ENCODE measurements at places on chromosomes 1 and 21.
A peak's percentile ranks its signal among the peaks of the same experiment; 100 is the strongest.

GRCh38 chr1:226097866-226098625 lies 35.5 kb downstream of the H3-3A start:
- DNase-seq = no peak

DNA sequence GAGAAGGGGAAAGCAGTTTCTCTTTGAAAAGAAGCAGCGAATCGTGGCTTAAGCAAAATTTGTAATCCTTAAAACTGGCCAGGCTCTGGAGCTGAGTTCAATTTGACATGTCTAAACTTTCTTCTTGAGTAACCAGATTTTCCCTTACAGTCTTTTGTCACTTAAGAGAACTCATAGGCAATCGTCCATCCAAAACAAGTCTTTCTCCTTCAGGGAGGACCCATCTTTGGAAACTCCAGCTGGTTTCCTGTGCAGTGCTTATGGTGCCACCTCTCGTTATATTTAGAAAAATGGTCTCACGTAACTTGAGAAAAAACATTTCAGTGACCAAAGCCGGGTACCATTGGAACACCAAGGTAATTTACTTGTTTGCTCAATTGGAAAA lies 1.8 kb upstream of the PTTG1IP start:
- no peak for DNase-seq

GRCh38 chr21:45451091-45451740 lies 46.3 kb downstream of the COL18A1 start:
- peak; percentile 10 for DNase-seq

DNA sequence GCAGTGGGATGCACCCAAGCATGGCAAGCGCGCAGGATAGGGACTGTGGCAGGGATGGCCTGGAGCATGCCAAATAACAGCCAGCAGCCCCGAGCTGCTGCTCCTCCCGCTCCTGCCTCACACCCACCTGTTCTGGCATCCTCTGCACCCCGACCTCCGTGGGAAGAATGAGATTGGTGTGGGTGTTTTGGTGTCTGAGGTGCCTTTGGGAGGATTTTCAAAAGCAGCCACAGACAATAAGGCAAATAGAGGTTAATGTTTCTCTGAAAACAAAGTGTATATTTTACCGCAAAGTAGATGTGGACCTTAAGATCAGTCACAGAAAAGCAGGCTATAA lies 35.5 kb downstream of the IGFN1 start:
- DNase-seq = peak; percentile 5

DNA sequence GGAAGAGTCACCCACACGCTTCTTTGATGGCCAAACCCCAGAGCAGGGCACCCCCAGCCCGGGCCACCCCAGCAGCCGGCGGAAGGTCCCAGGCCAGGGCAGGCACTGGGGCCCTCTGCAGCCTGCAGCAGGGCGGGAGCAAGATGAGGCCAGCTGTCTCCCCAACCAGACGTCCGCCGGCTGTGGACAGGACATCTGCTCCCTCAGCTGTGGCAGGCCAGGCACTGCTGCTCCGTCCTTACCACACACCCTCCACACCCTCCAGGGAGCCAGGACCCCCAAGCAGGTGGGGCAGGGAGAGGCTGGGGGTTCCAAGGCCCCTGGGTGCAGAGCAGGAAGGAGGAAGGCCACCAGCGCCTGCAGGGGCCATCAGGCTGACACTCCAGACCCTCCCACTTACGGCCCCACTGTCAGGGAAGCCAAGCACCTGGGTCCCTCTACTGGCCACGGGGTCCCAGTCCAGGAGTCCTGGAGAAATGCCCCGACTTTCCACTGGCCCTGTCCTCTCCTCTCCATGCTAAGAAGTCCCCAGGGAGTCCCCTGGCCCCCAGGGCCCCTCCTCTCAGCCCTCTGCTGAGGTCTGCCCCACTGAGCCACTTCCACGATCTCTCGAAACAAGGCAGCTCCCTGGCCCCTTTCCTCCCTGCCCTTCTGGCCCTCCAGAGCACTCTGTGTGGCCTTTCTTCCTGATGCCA lies 5.6 kb downstream of the WNT9A start:
- DNase-seq = peak; percentile 72

DNA sequence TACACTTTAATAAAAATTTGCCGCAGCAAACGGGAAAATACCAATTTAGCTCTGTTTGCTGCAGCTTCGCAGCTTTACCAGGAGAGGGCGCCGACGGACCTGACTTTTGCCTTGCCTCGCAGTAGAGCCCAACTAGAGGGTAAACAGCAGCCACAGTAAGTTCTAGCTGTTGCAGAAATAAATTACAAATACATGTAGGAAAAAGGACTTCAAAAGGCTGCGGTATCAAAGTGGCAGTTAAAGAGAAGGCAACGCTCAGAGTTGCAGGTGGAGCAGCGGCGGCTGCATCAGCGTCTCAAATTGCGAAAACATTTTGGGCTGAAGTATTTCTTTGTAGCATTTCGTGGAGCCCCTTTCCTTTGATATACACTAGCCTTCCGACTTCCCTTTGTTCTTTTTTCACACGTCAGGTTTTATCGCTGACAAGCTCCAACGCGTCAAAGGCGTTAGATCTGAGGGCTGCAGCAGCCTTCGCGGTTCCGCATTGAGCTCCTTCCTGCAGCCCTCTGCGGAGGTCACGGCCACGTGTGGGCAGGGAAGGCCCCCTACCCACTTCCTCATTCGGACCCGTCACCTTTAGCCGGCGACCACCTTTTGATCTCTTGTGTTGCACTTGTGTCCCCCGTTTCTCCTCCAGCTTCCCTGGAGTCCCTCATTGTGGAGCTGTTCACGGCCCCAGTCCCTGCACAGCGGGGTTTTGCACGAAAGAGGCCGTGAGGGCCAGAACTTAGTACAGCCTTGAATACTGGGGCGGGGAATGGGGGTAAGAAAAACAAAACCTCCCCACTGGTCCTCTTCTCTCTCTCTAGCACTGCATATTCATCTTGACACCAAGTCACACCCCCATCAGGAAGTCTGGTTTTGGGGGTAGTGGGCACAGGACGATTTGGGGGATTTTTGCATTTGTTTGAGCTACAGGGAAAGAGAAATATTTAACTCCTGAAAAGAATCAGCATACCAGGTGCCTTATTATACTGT lies 72.8 kb downstream of the S1PR1 start:
- DNase-seq = peak; percentile 67

DNA sequence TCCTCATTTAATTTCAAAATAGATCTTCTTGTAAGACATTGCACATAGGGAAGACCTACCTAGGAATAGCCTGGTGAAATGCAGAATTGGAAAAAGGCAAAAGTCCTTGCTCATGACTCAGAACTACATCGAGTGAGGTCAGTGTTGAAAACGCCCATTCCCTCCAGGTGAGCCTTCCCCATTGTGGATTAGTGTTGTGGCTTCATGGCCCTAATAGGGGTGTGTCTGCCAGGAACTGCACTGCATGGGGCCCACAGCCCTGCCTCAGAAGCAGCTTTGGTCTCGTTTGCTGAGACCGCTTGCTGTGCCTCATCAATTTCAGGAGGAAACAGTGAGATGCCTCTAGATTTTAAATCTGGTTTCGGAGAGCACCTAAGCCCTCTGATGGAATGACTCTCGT lies 17.0 kb downstream of the TFF3 start:
- no peak for DNase-seq

- peak; percentile 52 for DNase-seq
These were observed 1.1 kb downstream of the GFI1 start for GRCh38 chr1:92485381-92486250.

GRCh38 chr1:169586067-169586394 lies 250 bp downstream of the F5 start:
- no peak for DNase-seq

GRCh38 chr1:176878750-176879536 lies 285.6 kb downstream of the ASTN1 start:
- no peak for DNase-seq

Data from glutamatergic neuron (in vitro differentiated cells).